ENCODE measurements at places on chromosomes 2 and 18. TPM values are rescaled to one million over a fixed set of nuclear protein-coding genes. Genes with fewer than 3 reads are reported as not detected.

The PSD4 gene
- 13.2 TPM for total RNA-seq

The RAX gene
- total RNA-seq, result not detected

DNA sequence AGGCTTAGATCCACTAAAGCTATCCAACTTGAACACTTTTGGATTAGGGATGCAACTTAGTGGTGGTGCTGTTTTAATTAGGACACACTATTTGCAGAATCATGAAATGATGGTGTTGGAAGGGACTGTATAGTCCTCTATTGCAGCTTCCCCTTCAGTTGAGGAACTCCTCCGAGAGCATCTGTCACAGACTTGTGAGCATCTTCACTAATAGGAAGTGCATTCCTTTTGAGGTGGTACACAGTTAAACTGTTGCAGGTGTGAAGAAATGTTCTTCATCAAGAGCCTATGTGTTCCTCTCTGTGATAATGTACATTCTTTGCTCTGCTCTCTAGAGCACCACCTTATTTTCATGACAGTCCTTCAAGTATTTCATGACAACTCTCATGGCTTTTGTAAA is 197.4 kb downstream of the CAMKMT start:
- no peak for DNase-seq
- H3K27ac ChIP-seq, result no peak overlapping the region
- H3K4me3 ChIP-seq, result no peak overlapping the region
- no peaks in the 10 kb centered on the region for H3K27me3 ChIP-seq
- H3K36me3 ChIP-seq, result no peaks in the 10 kb centered on the region

GRCh38 chr2:44778221-44778654 is 163.3 kb upstream of the SIX3 start:
- H3K27me3 ChIP-seq, result no peaks in the 10 kb centered on the region
- H3K27ac ChIP-seq, result no peak overlapping the region
- DNase-seq, result no peak
- no peaks in the 10 kb centered on the region for H3K36me3 ChIP-seq

The UGT1A7 gene
- not detected for total RNA-seq

The VIT gene
- total RNA-seq, result not detected

DNA sequence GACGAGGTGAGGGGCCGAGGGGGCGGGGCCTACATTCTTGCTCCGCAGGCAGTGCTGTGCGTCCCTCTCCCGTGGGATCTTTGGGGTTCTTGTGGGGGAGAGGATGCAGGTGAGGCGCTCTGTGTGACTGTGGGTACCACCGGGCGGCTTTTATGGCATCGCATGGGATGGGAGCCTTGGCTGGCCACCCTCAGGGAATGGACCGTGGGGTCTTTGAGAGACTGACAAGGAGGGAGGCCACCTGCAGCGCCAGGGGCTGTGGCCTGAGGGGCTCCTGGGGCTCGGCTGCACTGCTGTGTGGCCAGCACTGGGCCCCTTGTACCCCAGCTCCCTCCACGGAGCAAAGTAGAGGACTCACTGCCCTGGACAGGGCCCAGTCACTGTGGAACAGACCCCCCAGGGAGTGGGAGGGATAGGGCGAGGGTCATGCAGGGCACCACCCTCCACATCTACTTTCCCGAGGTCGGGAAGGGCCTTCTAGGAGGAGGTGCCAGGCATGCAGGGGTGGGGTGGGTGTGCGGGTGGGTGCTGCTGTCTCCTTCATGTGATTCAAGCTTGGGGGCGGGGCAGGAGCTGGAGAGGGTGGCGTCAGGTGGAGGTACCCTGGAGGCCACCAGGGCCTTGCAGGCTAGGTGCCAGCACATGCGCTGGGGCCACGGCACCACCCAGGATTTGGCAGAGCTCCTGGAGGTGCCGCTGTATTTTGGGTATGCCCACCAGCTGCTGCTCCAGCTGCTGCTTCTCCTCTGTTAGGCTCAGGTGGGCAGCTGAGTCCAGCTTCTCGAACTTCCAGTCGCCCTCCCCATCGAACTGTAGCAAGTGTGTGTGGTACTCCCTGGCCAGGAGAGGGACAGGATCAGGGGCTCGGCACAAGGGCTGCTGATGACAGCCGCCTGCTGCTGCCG is 1072.4 kb downstream of the RPIA start:
- no peaks in the 10 kb centered on the region for H3K36me3 ChIP-seq
- no peak overlapping the region for H3K4me3 ChIP-seq
- H3K4me1 ChIP-seq, result no peaks in the 10 kb centered on the region
- H3K27ac ChIP-seq, result no peak overlapping the region
- DNase-seq, result no peak

DNA sequence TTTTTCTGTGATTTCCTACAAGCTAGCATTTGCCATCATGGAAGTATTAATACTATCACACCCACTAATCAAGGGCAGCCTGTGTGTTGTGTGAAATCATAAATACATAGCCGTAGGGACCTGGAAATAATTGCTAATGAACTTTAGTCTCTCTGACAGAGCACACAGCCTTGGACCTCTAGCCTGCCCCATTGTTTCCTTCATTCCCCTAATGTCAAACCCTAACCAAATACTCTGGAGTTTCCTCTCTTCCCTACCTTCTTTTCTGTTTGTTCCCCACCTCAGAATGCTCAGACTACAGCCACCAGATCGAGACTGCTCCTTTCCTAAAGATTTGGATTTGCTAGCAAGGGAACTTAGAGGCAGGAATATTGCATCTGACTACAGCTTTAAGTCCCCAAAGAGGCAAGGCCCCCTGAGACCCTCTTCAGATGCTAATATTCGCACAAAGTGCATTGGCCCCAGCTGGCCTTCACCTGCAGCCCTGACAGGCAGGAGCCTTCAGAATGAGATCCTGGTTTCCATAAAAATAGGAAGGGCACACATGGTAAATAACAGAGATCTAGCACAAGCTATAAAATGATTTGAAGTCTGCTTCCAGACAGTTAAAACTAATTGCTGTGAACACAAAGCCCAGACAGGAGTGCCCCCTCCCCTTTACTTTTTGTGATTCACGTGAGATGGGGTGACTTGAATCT is 279.2 kb upstream of the DCC start:
- no peaks in the 10 kb centered on the region for H3K4me1 ChIP-seq
- no peak overlapping the region for H3K4me3 ChIP-seq
- H3K27ac ChIP-seq, result no peak overlapping the region

The HOXD1 gene
- not detected for total RNA-seq

GRCh38 chr18:50427896-50428295 is 53.0 kb downstream of the SKA1 start:
- H3K36me3 ChIP-seq, result no peaks in the 10 kb centered on the region
- H3K27me3 ChIP-seq, result no peaks in the 10 kb centered on the region
- no peaks in the 10 kb centered on the region for H3K4me1 ChIP-seq

DNA sequence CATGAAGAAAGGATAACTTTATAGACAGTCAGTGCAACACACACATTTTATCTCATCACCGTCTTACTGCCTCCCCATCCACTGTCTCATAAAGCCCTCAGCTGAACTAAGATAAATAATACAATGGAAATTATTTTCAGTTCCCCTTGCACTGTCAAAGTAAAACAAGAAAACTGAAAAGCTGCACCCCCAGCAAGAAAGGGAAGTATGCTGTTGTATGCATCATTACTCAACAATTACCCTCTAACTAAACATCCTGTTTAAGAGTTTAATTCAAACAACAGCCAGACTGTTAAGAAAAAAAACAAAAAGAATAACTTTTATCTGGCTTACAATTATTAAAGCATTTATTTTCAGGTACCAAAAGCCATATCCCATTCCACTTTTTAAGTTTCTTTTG is 25.0 kb downstream of the MPPE1 start:
- no peak overlapping the region for H3K27ac ChIP-seq
- H3K4me3 ChIP-seq, result no peak overlapping the region
- no peaks in the 10 kb centered on the region for H3K27me3 ChIP-seq
- H3K4me1 ChIP-seq, result peaks cover 6% of the 10 kb centered on the region

DNA sequence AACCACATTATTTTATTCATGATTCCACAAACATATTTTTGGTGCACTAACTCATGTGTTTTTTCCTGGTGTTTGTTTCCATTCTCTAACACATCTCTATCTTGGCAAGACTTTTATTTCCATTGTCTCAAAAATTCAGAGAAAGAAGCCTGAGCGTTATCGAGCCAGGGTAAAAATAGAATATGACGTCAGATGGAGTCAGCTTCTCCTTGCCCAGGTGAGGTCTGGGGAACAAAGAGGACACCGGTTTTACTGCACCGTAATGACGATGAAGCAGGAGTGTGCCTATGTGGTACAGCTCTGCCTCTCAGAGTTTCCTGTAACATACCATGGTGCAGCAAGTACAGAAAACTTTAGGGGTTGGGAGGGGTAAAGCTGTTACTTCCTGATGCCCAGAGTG is 661.6 kb downstream of the PLCL1 start:
- H3K4me1 ChIP-seq, result no peaks in the 10 kb centered on the region
- no peak for DNase-seq
- H3K27me3 ChIP-seq, result peaks cover 11% of the 10 kb centered on the region
- no peak overlapping the region for H3K4me3 ChIP-seq
- no peak overlapping the region for H3K27ac ChIP-seq

The PLGLB1 gene
- total RNA-seq, result 0.74 TPM

GRCh38 chr18:76504749-76505148 is 9.7 kb upstream of the ZNF516 start:
- H3K4me3 ChIP-seq, result no peak overlapping the region
- no peaks in the 10 kb centered on the region for H3K4me1 ChIP-seq
- H3K36me3 ChIP-seq, result no peaks in the 10 kb centered on the region
- no peak overlapping the region for H3K27ac ChIP-seq

- no peak overlapping the region for H3K27ac ChIP-seq
- no peaks in the 10 kb centered on the region for H3K36me3 ChIP-seq
- H3K4me3 ChIP-seq, result no peak overlapping the region
- DNase-seq, result no peak
- H3K4me1 ChIP-seq, result no peaks in the 10 kb centered on the region
Observed at GRCh38 chr2:233011268-233011650, 1.8 kb downstream of the NGEF start.

DNA sequence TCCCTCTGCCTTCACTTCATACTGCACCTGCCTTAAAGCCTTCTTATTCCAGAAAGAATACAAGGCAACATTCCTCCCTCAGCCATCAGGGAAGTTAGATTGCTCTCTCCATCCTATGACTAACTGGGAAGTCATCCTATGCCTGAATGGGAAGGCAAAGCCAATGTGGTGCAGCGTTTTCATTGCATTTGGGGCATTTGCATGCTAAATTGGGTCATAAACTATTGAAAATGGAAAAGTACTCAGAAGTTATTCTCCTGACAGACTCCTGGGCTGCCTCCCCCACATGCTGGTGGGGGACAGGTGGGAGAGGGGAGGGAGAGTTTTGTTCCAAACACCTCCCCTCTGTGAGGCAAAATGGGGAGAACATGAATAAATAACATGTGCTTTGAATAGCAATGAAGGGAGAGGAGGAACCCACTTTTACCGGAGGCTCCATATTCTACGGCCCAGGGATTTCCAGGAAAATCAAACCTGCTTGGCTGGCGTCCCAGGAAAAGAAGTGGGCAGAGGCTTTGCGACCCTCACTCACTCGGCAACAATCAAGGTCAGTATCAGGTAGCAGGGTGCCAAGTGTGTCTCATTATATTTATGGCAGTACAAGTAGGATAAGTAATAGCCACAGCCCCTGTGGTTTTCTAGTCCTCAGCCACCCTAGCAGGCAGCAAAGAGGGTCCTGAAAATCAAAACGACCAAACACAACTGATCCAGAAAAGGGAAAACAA is 84.1 kb downstream of the BOD1L2 start:
- no peak for DNase-seq
- H3K27ac ChIP-seq, result no peak overlapping the region
- H3K36me3 ChIP-seq, result no peaks in the 10 kb centered on the region

DNA sequence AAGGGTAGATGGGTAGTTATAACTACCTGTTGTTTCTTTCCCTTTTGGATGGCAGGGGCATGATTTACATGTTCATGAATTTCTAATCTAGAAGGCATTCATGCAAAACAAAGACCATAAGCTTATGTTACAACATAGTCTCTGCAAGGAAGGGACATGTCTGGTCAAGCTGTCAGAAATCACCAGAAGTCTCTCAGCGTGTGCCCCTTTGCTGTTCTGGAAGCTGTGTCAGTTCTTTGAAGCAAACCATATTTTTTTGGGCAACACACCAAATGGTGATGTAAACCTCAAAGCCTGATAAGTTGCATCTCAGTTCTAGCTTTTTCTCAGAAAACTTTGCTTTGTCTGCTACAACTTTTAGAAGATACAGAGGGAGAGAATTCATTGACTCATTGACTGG is 173.5 kb upstream of the CTAGE1 start:
- H3K27me3 ChIP-seq, result no peaks in the 10 kb centered on the region
- peak overlapping the region; percentile 1 for H3K27ac ChIP-seq
- peak; percentile 61 for DNase-seq
- no peaks in the 10 kb centered on the region for H3K36me3 ChIP-seq

DNA sequence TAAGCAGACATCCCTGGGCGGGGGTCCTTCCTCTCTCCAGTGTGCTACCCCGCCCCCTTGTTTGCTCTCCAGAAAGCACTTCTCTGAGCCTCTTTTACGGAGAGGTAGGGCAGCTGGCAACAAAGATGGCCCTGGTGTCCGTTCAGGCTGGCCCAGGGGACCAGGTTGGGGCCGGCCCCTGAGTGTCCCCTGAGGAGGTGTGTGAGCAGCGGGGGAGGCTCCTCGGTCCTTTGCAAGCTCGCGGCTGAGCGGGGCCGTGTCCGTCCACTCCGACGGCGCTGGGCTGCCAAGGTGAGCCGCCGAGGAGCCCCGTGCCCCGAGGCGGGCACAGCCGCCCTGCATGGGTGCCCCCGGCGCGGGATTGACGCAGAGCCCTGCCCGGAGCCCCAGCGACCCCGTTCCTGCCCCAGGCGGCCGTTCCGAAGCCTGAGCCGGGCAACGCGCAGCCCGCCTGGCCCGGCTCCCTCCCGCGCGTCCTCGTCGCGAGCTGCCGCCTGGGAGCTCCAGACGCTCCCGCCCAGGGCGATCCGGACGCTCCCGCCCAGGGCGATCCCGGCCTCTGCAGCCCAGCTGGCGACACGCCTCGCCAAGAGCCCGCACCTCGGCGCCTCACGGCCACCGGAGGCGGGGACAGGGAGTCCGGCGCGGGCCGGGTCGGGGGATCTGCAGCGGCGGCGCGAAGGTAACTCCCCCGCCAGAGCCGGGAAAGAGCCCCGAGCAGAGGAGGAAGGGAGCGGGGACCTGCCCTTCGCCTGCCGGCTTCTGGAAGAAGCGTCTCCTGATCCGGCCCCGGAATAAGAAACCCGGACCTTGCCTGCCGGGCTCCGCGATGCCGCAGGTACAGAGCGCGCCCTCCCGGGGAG is at the start of gene PROKR1:
TSS of gene PROKR1 (plus strand) at position 569 of the 863 bp plus-strand sequence. CDS start 2,243 bp downstream, outside the sequence.
- no peak within 1 kb of the TSS for H3K4me3 ChIP-seq
- H3K36me3 ChIP-seq, result no peaks in the 10 kb centered on the region
- no peak for DNase-seq
- peaks cover 38% of the 10 kb centered on the region for H3K27me3 ChIP-seq
- H3K4me1 ChIP-seq, result no peaks in the 10 kb centered on the region

- no peaks in the 10 kb centered on the region for H3K36me3 ChIP-seq
- DNase-seq, result peak; percentile 20
- H3K4me3 ChIP-seq, result no peak overlapping the region
- no peaks in the 10 kb centered on the region for H3K4me1 ChIP-seq
Observed at GRCh38 chr2:51710222-51710621, 678.3 kb upstream of the NRXN1 start.

- H3K4me1 ChIP-seq, result peaks cover 30% of the 10 kb centered on the region
- DNase-seq, result no peak
- H3K4me3 ChIP-seq, result no peak overlapping the region
- H3K27me3 ChIP-seq, result no peaks in the 10 kb centered on the region
Observed at GRCh38 chr18:57782049-57782448, 21.1 kb downstream of the ATP8B1 start.

GRCh38 chr18:21897811-21898210 is 157.2 kb downstream of the MIB1 start:
- H3K27ac ChIP-seq, result no peak overlapping the region
- DNase-seq, result peak; percentile 73
- no peak overlapping the region for H3K4me3 ChIP-seq
- no peaks in the 10 kb centered on the region for H3K27me3 ChIP-seq
- H3K36me3 ChIP-seq, result no peaks in the 10 kb centered on the region

The NOSTRIN gene
- total RNA-seq, result 0.44 TPM
